ENCODE measurements at places on chromosomes 5 and 9.

- no peaks in the 10 kb centered on the region for H3K4me1 ChIP-seq
- no peak for DNase-seq
- no peak overlapping the region for H3K4me3 ChIP-seq
- H3K27me3 ChIP-seq: peaks cover 4% of the 10 kb centered on the region
Observed at GRCh38 chr5:92378966-92379611, 996.0 kb upstream of the ARRDC3 start.

DNA sequence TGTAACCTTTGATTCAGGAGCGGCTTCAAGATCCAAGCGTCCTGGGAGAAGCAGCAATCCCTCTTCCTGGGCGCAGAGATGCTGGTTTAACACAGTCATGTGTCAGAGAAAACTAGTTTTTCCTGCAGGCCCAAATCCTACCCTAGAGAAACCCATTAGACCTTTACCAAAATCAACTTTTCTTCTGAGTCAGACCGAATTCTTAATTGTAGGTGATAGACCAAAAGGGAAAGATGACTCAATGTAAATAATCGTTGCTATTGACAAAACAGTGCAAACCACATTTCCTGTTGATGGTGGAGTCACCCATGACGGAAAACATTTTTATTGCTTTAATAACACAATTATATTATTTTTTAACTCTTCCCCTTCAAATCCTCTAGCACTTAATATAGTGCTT, 40.1 kb downstream of the SLC1A1 start:
- no peak for DNase-seq
- H3K27ac ChIP-seq: no peak overlapping the region
- H3K4me1 ChIP-seq: no peaks in the 10 kb centered on the region
- no peaks in the 10 kb centered on the region for H3K36me3 ChIP-seq

DNA sequence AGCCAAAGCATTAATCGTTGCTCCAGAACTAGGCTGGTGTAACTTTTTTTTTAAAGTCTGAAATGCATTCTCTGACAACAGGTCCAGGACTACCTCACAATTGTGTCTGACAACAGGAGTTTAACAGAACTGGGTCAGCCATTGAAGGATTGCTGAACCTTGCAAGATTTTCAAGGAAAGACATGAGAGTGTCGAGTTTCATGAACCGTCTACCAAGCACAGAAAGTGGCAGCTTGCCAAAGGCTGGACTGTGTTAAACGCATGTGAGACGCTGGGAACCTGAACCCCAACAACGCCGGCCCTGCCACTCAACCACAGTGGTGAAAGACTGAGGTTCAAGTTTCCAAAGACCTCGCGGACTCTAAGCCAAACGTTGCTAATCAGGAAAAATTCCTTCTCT, 79.1 kb downstream of the LHFPL2 start:
- peak; percentile 59 for DNase-seq
- H3K27me3 ChIP-seq: no peaks in the 10 kb centered on the region
- H3K4me1 ChIP-seq: peaks cover 74% of the 10 kb centered on the region

- no peak overlapping the region for H3K4me3 ChIP-seq
- no peaks in the 10 kb centered on the region for H3K36me3 ChIP-seq
- H3K27ac ChIP-seq: no peak overlapping the region
- H3K27me3 ChIP-seq: no peaks in the 10 kb centered on the region
- DNase-seq: no peak
Observed at GRCh38 chr5:45533663-45534062, 162.5 kb downstream of the HCN1 start.

- no peaks in the 10 kb centered on the region for H3K36me3 ChIP-seq
- H3K27ac ChIP-seq: no peak overlapping the region
- H3K27me3 ChIP-seq: peaks cover 7% of the 10 kb centered on the region
- DNase-seq: no peak
- no peak overlapping the region for H3K4me3 ChIP-seq
- H3K4me1 ChIP-seq: no peaks in the 10 kb centered on the region
Observed at GRCh38 chr5:11620172-11620571, 284.1 kb downstream of the CTNND2 start.

DNA sequence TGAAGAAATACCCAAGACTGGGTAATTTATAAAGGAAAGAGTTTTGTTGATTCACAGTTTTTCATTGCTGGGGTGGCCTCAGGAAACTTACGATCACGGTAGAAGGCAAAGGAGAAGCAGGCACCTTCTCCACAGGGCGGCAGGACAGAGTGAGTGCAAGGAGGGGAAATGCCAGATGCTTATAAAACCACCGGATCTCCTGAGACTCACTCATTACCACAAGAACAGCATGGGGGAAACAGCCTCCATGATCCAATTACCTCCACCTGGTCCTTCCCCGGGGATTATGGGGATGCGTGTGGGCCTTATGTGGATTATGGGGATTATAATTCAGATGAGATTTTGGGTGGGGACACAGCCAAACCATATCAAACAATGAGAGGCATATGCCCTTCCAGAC, 18.5 kb upstream of the RORB start:
- no peaks in the 10 kb centered on the region for H3K4me1 ChIP-seq
- H3K36me3 ChIP-seq: peaks cover 4% of the 10 kb centered on the region
- H3K27ac ChIP-seq: no peak overlapping the region
- no peak for DNase-seq
- H3K27me3 ChIP-seq: peaks cover 3% of the 10 kb centered on the region

- peak overlapping the region; percentile 81 for H3K4me3 ChIP-seq
- no peak for DNase-seq
- H3K36me3 ChIP-seq: no peaks in the 10 kb centered on the region
Observed at GRCh38 chr5:79133121-79133656, 21.6 kb downstream of the BHMT start.

DNA sequence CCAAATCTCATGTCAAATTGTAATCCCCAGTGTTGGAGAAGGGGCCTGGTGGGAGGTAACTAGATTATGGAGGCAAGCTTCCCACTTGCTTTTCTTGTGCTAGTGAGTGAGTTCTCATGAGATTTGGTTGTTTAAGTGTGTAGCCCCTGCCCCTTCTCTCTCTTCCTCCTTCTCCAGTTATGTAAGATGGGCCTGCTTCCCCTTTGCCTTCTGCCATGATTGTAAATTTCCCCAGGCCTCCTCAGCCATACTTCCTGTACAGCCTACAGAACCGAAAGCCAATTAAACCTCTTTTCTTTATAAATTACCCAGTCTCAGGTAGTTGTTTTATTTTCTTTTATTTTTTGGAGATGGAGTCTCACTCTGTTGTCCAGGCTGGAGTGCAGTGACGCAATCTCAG, 18.2 kb upstream of the TXNDC8 start:
- peaks cover 4% of the 10 kb centered on the region for H3K27me3 ChIP-seq
- no peak overlapping the region for H3K4me3 ChIP-seq
- DNase-seq: no peak
- no peaks in the 10 kb centered on the region for H3K36me3 ChIP-seq
- no peak overlapping the region for H3K27ac ChIP-seq

Data from nephron progenitor cell (in vitro differentiated cells).